Esophagus squamous epithelium (tissue), 5 donors: ENCODE measurements at places on chromosomes 6 and 20.

GRCh38 chr20:2655331-2656116 is 3.1 kb downstream of the NOP56 start:
- DNase-seq: no peak

DNA sequence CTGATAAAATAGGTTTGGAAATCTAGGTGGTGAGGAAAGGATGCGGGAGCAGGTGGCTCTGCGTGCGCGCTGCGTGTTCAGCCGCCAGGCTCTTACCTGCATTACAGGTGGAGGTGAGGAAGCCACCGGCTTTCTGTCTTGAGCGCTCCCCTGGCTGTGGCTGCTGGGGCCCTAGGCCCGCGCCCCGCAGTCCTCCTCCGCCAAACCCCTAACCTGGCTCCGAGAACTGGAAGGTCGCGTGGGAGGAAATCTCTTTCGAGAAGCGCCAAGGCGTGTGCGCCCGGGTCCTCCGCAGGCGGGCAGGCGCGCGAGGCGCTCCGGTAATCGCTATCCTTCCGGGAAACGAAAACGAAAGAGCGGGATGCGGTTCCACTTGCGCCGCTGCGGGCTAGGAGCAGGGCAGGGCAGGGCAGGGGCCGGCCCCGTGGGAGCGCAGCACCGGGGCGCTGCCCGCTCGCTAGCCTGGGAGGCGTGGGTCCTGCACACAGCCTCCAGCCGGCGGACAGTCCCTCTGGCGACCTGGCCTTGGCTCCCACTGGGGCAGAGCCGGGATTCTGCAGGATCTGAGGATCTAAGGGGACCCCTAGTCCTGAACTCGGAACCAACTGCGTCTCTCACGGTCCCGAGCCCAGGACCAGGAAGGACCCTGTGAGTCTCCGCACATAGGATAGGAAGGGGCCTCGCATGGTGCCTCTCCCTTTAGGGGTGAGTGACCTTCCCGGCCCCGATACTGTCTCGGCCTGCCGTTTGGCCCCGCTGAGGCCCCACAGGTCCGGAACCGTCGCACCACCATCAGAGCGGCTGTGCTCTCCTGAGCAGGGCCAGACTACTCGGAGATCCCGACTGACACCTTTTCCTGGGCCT is at the start of gene ETV7:
TSS of gene ETV7 (minus strand) at position 230 of the 864 bp plus-strand sequence. CDS start at position 102, 128 bp downstream.
- no peak for DNase-seq

GRCh38 chr6:158939255-158940159 is 60.5 kb downstream of the RSPH3 start:
- no peak for DNase-seq

GRCh38 chr6:16358531-16359138 is 120.2 kb downstream of the GMPR start:
- DNase-seq: no peak

- DNase-seq: no peak
Measured at GRCh38 chr6:11731423-11731822, 47.2 kb downstream of the ADTRP start.

DNA sequence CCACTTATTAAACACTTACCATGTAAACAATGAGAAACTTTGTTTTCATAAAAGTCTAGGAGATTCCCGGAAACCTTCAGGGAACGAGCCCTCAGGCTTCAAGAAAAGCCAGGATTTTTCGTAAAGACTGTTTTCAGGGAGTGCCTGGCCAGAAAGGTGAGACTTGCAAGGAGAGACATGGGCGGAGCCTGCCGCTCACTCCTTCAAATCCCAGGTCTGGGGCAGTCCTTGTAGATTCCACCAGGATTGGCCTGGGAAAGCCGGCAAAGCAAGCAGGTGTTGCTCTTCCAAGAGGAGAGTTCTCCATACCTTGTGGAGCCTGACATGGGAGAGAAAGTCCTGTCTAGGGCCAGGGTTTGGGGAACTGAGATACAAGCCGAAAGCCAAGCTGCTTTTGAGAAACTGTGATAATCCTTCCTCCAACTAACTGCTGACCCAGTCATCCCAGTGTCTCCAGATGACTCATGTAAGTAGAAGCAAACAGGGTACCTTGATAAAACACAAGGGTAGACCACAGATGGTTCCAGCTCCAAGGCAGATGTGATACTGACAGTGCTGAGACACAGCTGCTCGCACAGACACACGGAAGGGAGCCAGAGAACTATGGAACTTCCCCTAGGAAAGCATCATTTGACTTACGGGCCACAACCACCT is 69.4 kb upstream of the NAA20 start:
- no peak for DNase-seq

GRCh38 chr6:89356642-89357170 is 4.2 kb upstream of the UBE2J1 start:
- DNase-seq: no peak

- no peak for DNase-seq
Measured at GRCh38 chr20:8549192-8549591, 417.1 kb downstream of the PLCB1 start.

DNA sequence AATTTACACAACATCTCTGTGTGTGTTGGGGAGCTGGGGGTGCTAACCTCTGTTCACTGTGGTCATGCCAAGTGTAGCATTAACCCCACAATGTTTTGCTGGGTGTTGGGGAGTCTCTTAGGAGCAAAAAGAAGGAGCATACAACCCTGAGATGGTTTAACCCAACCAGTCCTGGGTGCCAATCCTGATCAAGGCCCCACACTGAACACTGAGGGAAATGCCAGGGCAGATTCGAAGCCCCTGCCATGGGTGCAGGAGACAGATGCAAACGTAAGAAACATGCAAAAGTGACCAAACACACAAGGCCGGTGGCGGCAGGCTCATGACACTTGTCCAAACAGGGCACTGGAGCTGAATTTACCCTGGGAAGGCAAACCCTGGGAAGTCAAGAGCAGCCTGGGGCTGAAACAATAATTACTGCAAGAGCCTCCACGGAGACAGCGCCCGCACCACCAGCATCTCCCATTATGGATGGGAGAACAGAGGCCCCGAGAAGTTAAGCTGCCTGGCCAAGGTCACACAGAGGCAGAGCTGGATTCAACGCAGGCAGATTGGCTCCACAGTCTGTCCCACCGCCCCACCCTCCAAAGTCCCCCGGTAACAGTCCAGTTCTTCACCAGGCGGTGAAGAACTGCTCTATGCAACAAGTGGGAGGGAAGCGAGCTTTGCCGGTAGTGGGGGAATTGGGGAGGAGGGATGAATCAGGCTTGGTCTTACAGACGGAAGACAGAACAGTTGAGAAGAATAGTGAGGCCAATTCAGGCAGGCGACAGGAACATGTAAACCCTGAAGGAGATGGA is 8.5 kb downstream of the ACSS1 start:
- DNase-seq: no peak

DNA sequence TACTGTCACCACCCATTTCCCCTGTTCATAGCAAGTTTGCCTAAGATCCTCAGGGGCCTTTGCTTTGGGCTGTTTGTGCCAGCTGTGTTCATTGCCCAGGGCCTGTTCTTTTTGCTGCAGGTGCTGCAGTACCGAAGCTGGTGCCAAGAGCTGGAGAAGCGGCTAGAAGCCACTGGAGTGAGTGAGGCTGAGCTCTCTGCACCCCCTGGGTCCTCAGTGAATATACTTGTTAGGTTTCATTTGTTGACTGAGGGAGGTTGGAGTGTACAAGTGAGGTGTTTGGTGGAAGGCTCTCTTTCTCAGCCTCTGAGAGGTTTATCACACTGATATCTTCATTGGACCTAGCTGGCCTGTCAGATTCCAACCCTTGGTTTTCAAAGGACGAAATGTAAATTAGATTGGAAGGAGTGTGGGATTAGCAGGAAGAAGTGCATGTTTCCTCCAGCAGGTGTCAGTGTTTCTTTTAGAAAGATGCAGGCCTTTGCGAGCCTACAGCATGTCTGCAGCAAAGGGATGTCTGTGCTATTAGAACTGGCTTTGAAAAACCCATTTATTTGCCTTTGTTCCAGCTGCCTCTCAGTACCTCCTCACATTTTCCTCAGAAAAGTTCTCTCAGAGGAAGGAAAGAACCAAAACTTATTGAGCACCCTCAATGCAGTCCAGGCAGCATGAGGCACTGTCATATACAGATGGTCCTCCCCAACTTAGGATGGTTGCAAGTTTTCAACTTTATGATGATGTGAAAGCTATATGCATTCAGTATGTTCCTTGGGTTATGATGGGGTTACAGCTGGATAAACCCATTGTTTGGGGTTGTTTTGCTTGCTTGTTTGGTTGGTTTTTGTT is 8.3 kb downstream of the CEP250 start:
- no peak for DNase-seq

GRCh38 chr6:150169181-150169580 is 26.3 kb downstream of the PPP1R14C start:
- DNase-seq: no peak

DNA sequence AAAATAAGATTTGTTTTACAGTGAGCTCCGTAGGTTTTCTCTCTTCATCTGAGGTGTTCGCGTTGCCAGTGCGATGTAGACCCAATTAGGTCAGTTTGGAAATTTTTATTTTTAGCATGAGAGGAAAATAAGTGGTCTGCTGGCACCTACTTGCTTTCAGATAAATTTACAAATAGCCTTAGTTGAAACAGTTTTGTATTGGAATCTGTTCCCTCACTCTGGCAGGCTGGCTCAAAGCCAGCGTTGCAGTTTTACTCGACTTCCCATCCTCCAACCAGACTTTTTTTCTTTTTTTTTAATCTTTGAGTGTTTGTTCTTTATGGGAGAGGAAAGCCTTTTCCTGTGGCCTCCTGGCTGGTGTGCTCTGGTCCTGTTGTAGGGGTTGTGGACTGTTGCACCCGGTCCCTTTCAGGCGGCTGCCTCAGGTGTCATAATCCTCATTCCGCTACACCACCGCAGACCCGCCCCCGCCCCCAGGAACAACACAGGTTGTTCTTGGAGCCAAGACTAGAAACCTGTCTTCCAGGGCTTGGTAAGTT is 46.7 kb downstream of the TIAM2 start:
- no peak for DNase-seq

DNA sequence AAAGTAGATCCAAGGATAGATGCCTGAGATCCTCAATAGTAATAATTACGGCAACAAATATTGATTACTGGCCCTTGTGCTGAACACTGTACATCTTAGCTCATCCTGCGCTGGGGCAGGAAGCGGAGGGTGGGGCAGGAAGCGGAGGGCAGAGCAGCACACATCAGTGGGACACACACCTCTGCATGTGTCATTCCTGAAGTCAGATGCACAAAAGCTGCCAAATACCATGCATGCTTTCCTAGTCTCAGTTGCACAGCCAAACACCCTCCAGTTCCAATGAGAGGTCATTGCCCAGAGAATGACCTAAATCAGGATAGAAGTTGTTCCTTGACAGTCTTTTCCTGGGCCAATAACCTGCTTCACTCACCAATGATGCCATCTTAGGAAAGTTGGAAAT is 74.4 kb upstream of the FOXC1 start:
- DNase-seq: no peak

DNA sequence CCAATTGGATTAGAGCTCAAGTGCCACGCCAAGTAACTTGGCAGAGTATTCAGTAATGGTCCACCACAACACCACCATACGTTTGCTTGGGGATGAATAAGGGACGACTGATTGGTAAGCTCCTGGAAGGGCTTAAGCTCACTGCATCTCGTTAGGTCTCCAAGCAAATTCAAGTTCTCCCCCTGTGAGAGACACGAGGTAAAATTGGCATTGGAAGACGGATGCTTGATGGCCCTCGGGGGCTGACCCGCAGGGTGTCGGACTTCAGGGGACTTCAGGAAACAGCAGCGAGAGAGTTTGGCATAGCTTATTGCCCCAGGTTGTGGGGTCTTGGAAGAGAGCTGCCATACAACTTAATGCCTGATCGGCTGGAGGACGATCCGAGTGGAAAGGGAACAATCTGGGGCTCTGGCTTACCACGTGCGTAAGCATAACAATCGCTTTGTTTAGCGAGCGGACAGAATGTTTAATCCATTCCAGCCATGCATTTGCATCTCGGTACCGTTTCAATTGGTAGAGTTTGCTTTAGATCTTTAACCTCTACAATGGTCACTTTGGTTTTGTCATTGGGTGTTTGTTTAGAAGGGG is 4.8 kb upstream of the ZNFX1 start:
- no peak for DNase-seq

GRCh38 chr20:7984192-7984591 is 35.4 kb downstream of the TMX4 start:
- DNase-seq: no peak

DNA sequence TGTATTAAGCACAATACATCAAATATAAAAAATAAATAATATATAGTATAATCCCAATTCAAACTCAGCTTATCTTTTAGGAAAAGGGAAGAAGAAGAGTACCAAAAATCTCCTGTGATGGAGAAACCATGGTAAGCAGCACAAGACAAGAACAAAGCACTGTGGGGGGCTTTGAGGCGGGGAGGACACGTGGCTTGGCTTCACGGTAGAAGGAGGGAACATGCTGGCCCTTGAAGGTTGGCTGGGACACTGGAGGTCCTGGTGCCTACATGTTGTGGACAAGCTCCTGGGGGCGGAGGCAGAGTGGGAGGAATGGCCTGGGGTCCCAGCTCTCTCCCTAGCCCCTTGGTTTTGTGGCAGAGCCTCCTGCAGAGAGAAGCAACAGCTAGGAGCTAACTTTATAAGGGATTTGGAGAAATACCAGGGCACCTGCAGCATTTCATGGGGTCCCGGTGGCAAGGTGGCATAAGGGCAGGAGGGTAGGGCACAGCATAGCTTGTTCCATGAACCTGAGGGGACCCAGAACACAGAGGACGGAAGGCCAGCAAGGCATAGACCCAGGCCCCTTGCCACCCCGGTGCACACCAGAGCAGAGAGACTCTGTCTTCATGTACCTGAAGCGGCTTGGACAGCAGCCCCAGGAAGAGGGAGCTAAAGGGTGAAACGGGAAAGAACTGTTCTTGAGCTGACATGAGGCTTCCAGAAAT is 72.0 kb downstream of the LY86 start:
- no peak for DNase-seq
